ENCODE measurements at places on chromosomes 4 and X.

DNA sequence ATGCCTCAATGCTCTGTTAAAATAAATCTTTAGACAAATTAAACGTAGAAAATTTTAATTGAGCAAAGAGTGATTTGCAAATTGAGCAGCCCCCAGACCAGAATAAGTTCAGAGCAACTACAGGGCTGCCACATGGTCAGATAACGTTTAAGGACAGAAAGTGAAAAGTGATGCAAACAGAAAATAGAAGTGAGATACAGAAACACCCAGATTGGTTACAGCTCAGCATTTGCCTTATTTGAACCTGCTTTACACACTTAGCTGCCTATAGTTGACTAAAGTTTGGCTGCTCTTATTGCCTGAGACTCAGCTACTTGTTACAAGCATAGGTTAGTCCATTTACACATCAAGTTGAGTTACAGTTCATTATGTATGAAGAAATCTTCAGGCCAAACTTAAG is 1800.8 kb upstream of the PCDH10 start:
- DNase-seq = no peak

DNA sequence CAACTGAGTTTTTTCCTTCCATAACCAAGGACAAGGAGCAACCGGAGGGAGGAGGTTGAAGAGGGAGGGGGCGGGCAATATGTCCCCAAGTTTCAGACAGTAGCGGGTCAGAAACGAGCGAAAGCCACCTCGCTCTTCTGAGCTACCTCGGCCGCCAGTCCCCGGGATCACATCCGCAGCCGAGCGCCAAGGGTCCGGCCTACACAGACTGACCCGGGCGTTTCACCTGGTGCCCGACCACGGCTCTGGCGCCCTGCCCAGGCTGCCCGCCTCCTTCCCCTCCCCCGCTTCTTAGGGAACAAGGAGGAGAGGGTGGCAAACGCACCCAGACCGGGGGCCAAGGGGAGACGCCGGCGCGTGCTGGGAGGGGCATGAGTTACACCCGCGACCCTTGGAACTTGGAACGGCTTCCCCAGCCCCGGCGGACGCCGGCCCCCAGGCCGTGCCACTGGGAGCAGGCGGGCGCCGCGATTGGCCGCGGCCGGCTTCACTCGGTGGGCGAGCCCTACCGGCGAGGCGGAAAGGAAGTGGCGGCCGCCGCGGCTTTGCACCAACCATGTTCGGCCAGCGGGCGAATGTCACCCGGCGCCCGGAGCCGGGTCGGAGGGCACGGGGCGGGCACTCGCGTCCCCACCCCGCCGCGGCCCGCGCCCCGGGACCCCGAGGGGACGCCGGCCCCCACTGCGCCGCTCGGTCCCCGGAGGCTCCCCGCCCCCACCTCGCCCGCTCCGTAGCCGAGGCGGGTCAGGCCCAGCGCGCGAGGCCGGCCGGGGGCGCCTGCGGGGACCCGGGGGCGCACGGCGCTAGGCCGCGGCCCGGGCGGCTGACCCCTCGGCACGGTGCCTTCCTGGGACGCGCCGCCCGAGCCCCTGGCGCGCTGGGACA is 1.5 kb downstream of the IRF2 start:
- peak; percentile 86 for DNase-seq

DNA sequence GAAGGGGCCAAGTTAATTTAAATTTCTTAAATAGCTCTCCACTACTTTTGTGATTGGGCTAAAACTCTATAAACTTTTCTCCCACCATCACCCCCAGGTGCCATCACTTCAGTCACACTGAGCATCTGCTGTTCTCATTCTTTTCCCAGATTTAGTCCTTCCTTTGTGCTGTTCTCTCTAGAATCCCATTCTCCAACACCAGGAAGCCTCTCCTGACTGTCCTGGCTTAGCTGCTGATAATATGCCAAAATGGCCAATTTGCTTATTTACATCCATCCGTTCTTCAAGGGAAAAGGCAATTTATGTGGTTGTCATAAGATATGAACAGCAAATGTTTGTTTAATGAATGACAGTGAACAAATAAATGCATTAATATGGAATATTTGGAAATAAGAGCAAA is 44.1 kb downstream of the FGFBP1 start:
- DNase-seq = no peak

DNA sequence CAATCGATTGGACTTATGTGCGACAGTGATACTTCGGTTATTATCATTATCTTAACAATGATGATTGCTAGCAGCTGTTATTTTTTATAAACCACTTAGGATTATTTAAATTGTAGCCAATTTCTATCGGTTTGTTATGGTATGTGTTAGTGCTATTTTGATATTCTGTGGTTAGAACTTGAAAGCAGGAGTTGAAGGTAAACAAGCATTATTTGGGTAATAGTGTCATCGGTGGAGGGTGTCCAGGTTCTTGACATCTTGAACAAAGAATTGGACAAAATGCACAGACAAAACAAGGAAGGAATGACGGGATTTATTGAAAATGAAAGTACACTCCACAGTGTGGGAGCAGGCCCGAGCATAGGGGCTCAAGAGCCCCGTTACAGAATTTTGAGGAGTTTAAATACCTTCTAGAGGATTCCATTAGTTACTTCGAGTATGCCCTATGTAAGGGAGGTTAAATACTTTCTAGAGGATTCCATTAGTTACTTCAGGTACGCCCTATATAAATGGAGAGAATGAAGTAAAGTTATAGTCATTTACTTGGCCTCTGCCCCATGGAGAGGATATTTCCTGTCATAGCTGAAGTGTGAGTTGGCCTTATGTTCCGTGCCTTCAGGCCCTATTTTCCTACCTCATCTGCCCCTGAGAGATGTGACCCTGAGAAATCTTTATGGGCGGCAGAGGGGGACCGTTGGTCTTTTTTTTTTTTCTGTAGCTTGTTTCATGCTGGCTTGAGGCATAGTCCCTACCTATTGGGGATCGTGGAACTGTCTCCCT is 13.1 kb downstream of the MOB1B start:
- DNase-seq = peak; percentile 33

GRCh38 chr4:63717384-63717783 is 691.9 kb downstream of the TECRL start:
- DNase-seq = no peak

DNA sequence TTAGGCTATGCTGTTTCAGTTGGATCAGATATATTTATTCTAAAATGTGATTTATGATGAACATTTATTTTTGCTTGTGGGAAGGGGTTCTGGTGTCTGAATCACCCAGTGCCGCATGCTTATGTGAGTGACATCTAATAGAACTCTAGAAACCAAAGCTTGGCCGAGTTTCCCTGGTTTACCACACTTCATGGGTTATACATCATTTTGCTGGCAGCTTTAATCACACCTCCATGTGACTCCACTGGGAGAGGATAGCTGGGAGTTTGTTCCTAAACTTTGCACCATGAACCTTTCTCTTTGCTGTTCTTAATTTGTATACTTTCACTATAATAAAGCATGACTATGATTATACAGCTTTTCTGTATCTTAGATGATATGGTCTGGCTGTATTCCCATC is 382.9 kb downstream of the INPP4B start:
- no peak for DNase-seq

DNA sequence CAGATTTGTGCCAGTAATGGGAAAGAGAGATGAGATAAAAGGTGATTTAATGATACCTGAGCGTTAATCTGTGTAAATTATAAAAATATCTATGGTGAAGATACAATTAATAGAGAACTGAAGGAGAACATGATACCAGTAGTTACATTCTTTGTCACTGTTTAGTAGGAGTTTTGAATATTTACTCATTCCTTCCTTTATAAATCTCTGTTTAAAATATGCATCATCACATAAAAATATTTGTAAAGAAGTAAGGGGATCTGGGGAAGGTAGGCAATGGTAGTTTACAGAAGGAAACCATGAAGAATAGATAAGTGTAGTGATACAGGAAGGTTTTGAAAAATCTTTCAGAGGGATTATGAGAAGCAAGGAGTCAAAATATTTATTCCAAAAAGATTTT is 190.6 kb upstream of the PCDH18 start:
- no peak for DNase-seq

DNA sequence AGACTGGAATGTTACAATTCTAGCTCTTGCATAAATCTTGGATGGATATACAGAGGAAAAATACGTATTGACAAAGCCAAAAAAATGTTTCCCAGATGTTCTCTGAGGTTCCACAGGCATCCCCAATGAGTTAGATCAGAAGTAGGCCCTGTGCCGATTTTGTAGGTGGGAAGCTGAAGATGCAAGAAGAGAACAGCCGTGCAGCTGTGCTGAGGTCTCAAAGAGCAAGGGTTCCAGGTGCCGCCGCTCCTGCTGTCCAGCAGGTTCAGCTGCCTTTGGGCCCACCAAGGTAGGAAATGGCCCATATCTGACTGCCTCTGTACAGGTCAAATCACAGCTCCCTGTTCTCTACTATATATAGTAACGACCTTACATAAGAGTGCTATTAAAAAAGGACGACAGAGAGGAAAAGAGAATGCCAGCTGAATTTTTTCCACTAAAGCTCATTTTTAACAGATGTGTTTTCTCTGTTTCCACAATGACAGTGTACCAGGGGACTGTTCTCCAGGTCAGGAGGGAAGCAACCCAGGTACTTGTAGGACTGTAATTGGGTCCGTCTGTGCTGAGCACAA is 155.6 kb downstream of the CBR4 start:
- peak; percentile 49 for DNase-seq

DNA sequence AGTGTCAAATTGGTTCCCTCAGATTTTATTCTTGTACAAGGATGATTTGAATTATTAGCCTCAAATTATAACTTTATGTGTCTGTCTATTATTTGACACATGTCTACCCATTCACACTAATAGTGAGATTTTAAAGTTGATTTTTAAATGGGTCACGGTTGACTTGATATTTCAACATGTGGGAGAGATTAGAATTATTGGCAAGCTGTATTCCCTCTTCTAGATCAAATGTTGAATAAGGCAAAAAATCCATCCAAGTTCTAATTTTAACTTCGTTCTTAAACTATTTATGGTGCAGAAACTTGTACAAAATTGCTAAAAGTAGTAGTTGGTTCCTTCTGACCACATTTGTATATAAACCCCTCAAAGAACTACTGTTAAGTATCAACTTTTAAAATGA is 1498.0 kb downstream of the STIM2 start:
- DNase-seq = no peak

GRCh38 chr4:3780347-3781171 is 14.4 kb downstream of the ADRA2C start:
- DNase-seq = no peak

DNA sequence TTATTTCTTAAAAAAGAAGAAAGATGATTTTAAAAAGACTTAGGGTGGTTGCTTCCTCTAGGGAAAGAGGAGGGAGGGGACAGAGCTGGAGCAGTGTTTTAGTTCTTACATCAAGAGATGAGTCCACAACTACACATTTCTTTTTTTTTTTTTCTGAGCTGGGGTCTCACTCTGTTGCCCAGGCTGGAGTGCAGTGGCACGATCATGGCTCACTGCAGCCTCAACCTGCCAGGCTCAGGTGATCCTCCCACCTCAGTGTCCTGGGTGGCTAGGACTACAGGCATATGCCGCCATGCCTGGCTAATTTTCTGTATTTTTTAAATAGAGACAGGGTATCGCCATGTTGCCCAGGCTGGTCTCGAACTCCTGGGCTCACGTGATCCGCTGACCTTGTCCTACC is 17.2 kb downstream of the SH3KBP1 start:
- DNase-seq = no peak

GRCh38 chr4:17492876-17493275 is 19.0 kb downstream of the QDPR start:
- no peak for DNase-seq

- no peak for DNase-seq
Observed at GRCh38 chrX:111259559-111259958, 10.7 kb downstream of the CAPN6 start.

GRCh38 chr4:40722576-40723161 is 27.1 kb upstream of the NSUN7 start:
- no peak for DNase-seq

DNA sequence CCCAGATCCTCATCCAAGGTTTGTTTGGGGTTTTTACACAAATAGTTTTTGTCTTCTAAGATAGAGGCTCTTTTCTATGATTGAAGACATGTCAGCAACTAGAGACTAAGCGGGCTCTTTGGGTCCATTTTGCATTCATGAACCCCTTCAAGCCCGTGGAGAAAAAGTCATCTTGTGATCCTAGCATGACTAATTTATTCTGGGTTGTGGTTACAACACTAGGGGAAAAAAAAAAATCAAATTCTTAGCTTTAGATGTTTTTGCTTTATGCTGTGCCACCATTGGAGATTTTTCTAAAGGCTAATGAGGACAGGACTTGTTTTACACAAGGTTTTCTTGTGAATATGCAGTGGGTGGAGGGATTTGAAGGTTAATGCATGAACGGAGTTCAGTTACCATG is 440.0 kb downstream of the PCDH7 start:
- no peak for DNase-seq

GRCh38 chrX:44747969-44748368 is 95.9 kb upstream of the DUSP21 start:
- no peak for DNase-seq

DNA sequence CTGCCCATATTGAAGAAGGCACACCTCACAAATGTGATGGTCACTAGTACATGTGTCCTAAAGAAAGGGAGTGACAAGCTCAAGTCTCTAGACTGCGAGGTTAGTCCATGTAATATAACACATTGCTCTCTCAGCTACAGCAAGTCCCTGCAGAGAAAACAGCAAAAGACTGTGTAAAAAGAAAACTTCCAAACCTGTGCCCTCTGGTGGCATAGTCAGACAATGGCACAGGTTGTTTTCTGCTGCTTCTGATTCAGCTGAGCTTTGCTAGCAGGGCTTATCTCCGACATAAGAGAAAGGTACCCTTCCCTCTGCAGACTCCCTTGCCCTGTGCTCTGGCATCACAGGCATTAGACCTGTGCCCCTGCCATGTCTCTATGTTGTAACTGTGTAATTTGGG is 1.4 kb upstream of the SERPINA7 start:
- no peak for DNase-seq

- DNase-seq = no peak
Observed at GRCh38 chr4:110638089-110638746, 15.3 kb upstream of the PITX2 start.

GRCh38 chr4:987624-988513 is 1.0 kb downstream of the IDUA start:
- DNase-seq = peak; percentile 53

DNA sequence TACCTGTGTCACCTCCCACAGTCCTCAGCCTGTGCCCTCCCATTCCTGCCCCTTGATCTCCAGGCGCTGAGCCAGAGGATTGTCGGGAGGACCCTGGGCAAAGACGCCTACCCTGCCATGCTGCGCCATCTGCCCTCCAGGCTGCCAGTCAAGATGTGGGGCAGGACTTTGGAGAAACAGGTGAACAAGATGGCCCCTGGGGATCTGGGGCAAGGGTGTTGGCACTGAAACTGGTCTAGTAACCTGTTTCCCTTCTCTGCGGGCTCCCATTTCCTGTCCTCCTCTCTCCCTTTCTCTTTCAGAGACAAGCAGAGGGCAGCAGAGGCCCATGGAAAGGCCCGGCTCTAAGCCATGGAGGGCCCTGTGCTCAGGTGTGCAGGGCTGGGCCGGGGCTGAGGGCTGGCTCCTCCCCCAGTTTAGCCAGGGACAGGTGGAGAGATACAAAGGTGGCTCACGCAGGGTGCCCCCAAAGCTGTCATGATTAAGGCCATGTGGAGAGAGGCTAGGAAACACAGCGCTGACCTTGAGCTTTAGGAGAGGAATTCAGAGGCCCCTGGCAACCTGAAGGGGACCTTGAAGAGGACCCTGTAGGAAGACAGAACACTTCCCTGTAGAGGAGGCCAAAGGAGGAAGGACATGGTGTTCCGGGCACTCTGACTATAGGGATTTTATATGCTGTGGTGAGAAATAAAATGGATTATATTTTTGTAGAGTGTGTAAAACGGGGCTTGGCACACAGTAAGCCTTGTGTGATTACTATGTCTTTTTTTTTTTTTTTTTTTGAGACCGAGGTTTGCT is at the start of gene GLOD5:
Gene GLOD5 (plus strand): TSS at position 74 of the 798 bp plus-strand sequence. CDS start 44 bp downstream, at position 118.
- no peak for DNase-seq

GRCh38 chrX:103513067-103513466 is 6.2 kb downstream of the RAB40A start:
- no peak for DNase-seq

All from foreskin fibroblast (primary cell).